ENCODE measurements at places on chromosomes 13 and 19.

DNA sequence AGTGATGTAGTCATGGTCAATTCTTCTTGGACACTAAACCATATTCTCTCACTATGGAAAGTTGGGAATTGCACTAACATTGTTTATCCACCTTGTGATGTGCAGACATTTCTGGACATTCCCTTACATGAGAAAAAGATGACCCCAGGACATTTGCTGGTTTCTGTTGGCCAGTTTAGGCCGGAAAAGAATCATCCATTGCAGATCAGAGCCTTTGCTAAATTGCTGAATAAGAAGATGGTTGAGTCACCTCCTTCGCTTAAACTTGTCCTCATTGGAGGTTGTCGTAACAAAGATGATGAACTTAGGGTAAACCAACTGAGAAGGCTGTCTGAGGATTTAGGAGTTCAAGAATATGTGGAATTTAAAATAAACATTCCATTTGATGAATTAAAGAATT, at the start of gene UTP14C:
TSS of gene UTP14C (plus strand) at position 211 of the 400 bp plus-strand sequence. CDS start 4,114 bp downstream, outside the sequence.
- DNase-seq = no peak

DNA sequence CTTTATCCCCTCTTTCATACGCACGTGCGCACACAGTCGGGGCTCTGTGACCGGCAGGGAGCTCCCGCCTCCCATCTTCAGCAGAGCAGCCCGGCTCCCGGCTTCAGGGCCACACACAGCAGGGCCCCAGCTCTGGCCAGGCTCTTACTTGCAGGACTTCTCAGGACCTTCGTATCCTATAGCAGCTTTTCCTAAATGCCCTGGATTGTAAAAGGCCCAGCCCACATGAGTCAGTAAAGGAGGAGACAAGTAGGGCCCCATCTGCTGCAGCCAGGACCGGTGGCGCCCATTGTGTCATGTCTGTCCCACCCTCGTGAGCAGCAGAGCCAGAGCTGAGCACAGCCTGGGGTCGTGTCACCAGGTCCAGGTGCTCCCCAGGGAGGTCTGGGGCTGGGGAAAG, 107.6 kb upstream of the VSTM2B start:
- no peak for DNase-seq

GRCh38 chr19:54024660-54025059, 33.2 kb downstream of the CACNG6 start:
- no peak for DNase-seq

DNA sequence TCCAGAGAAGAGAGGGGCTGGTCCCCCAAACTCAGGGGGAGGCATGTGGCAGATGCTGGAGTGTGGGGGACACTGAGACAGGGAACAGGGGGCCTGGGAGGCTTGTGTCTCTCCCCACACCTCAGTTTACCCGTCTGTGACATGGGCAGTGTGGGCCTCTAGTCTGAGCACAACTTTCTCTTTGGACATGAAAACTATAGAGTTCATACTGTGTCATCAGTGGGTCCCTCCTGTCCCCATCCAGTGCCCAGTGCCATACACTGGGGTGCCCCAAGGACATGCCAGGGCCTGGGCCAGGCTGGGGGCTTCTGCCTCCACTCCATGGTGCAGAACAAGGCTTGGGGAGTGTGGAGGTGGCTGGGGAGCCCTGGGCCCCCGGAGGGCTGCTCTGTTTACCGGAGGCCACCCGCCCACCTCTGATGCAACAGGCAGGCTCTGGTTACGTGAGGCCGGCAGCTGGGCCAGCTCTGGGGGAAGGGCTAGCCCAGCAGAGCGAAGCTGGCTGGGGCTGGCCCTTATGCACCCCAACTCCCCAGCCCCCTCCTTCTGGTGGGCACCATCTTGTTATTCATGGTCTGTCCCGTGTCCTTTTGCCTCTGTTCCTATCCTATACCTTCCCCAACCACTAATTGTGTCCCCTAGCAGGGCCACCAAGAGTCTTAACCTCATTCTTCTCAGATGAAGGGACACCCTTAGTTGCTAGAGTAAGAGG, 1.9 kb upstream of the MEF2B start:
- DNase-seq = no peak

GRCh38 chr13:41915081-41915480, 45.8 kb downstream of the VWA8 start:
- no peak for DNase-seq

DNA sequence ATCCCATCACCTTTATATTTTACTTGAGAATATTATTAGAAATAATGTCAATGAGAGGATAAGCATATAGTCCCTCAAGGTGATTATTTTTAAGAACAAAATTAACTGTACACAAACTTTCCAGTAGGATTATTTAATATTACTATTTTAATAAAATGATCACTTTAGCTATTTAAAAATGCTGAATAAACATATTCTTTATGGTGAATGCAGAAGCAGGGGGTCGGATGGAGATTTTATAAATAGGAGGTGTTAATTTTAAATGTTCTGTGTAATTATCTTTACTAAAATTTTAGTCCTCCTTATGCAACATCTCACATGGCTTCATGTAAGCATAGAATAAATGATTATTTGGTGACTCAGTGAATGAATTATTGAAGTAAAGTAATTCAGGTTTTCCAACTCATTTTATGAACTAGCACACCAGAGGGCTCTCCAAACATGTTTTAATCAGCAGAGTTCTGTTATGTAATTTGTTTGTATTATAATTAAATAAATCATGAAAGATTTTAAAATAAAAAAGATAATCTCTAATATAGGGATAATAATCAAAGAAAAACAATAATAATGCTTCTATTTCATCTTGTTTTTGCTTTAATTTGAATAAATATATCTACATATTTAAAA, 1635.2 kb downstream of the EFNB2 start:
- no peak for DNase-seq

GRCh38 chr19:29277102-29277501, 64.2 kb upstream of the UQCRFS1 start:
- no peak for DNase-seq

GRCh38 chr19:46606019-46606418, 4.9 kb downstream of the CALM3 start:
- no peak for DNase-seq

DNA sequence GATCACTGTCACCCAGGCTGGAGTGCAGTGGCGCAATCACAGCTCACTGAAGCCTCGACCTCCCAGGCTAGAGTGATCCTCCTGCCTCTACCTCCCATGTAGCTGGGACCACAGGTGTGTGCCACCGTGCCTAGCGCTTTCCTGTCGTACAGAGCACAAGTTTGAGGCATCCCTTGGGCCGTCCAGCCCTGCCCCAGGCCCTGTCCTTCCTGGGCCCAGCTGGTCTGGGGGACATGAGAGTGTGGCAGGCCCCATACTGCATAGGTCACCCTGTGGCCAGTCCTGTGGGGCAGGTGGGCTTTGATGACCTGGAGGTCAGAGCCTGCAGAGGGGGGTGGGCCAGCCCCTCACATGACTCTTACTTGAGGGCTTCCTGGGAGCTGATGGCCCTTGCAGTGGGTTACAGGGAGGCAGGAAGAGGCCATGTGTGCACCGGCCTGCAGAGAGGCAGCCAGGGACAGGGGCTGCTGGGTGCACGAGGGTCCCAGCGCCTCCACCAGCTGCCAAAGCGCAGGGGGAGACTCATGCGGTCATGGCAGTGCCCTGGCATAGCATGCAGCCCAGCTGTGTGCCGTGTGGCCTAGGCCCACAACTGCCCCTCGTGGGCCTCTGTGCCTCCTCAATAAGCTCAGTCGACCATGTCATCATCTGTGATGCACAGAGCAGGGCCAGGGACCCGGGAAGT, 61.4 kb downstream of the KDM4B start:
- no peak for DNase-seq

- DNase-seq = no peak
These were observed 96.0 kb downstream of the UBL3 start for GRCh38 chr13:29754473-29754806.

- DNase-seq = no peak
These were observed 697.5 kb downstream of the SLITRK1 start for GRCh38 chr13:83184819-83185218.

All from NCI-H187 treated with DMSO at 0.1 percent for 48 hours (cell line).